Stimulated activated CD4-positive, alpha-beta T cell treated with anti-CD3 and anti-CD28 coated beads, Interleukin-1b, Interleukin-23, amount 100 ng/mL, for 1 hour (primary cell): ENCODE measurements at places on chromosomes 3 and 15.

DNA sequence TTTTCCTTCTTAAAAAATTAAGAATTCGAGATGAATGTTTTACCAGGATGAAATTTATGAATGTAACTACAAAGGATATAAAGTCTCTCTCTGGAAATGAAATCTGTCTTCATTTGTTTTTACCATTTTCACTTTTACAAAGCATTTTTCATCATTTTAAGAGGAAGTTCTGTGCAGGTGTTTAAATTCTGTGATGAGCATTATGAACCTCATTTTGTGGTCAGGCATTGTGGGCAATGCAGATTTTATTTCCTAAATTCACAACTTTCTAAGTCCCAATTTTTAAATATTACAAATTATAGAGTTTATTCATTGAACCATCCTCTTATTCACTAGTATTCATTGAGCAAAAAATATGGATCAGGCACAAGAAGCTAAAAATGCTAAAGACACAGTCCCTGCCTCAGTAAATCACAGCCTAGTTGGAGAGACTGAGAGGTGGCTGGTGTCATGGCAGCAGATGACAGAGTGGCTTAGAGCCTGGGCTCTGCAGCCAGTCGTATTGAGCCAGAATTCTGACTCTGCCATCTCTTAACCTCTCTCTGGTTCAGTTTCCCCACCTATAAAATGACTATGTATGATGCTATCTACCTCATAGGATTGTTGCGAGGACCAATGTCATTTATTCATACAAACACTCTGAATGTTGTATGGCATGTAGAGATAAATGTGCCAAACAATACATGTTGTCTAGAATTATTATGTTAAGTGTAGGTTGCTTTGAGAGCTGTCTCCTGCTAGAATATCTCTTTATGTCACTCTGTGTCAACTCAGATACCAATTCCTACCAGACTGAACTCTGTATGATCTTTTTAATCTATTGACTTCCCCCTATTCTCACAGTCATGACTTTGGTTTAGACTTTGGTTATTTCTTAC, 7.5 kb upstream of the TGFBR2 start:
- no peak for DNase-seq

DNA sequence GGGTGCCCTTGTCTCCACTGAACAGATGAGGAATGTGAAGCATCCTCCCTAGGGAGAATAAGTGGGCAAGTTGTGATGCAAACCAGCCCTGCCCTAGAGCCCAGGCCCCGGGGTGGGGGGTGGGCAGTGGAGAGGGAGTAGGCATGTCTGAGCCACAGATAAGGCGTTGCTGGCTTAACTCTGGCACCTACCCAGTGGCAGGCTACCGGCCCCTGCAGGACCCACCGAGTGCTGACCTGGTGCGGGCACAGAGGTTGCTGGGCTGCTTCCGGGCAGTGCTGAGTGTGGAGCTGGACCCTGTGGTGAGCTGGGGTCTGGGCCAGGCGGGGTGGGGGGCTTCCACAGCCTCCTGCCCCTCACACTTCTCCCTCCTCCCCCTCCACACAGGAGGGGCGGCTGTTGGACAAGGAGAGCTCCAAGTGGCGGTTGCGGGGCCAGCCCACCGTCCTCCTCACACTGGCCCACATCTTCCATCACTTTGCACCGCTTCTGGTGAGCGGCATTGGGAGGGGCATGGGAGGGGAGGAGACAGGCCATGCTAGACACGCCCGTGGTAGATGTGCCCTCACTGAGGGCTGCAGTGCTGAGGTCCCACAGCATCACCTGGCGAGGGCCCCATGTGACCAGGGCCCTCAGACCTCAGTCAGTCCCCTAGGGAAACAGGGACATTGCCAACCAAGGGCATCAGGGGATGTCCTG, 10.1 kb downstream of the RNF123 start:
- no peak for DNase-seq

GRCh38 chr15:69074001-69074842, 59.7 kb downstream of the NOX5 start:
- DNase-seq: no peak

DNA sequence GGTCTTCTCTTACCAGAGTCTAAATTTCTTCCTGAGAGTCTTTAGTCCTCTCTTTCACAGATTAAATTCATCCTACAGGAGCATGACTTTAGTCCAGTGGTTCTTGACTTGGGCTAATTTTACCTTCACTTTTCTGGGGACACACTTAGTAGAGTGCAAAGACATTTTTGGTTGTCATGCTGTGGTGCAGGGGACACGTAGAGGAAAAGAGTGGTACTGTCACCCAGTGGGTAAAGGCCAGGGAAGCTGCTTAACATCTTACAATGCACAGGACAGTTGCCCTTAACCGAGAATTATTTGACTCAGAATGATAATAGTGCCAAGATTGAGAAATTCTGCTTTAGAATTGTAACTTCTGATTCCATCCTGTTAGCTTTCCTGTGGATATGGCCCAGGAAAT, 772.5 kb upstream of the GRM7 start:
- no peak for DNase-seq

- no peak for DNase-seq
Measured at GRCh38 chr15:56619887-56620286, 113.4 kb downstream of the ZNF280D start.

- DNase-seq: no peak
Measured at GRCh38 chr15:43268111-43269105, 1.7 kb upstream of the TGM5 start.

GRCh38 chr15:95016511-95017229, 785.3 kb downstream of the MCTP2 start:
- no peak for DNase-seq

DNA sequence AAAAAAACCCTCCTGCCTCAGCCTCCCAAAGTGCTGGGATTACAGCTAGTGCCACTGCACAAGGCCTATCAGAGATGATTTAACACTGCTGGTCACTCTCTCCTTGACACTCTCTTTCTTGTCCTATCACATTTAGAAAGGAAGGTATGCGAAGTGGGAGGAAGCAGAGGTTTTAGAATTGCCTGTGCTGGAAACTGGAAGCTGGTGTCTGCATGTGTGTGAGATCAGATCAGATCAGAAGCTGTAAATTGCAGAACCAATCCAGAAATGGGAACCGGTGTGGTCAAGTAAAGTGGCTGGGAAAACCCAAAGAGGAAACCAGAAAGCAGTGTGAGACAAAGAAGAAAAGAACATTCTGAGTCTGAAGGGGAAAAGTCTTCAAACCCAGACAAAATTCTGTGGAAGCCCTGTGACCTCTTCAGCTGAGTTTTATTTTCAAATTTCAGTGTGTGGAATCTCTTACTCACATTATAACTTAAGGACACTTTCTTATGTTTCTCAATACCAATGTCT, 2.8 kb downstream of the EFHB start:
- DNase-seq: no peak
